ENCODE measurements at places on chromosomes 1 and 21.
A peak's percentile ranks its signal among the peaks of the same experiment; 100 is the strongest.

- DNase-seq: no peak
Observed at GRCh38 chr1:26994787-26995517, 1.5 kb downstream of the TRNP1 start.

DNA sequence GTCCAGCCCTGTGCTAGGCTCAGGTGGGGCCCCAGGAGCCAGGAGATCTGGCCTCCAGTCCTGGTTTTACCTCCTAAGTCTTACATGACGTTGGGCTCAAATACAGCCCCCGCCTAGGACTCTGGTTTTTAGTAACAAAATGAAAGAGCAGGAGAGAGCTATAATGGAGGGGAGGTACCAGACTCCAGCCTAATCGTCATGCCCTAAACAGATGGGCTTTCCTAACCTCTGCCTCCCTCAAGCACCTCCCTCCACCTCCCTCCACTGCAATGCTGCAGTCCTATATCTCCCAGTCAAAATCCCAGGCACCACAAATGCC lies 28.6 kb downstream of the TTC39A start:
- no peak for DNase-seq

DNA sequence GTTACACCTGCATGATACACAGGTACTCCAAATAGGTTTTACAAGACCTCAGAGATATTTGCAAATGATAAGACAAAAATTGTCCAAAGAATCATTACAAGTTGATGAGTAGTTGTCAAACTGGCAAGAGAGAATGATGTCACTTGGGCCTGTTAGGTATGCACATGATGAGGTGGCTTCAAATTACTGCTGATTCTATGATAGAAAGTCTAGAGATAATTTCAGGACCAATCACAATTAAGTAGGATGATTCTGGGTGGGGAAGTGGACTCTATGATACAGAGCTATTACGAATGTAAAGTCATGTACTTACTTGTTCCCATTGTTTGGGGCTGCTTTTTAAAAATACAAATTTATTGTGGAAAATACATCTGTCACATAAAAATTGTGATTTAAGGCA lies 5.2 kb upstream of the SPRR1B start:
- DNase-seq: no peak

DNA sequence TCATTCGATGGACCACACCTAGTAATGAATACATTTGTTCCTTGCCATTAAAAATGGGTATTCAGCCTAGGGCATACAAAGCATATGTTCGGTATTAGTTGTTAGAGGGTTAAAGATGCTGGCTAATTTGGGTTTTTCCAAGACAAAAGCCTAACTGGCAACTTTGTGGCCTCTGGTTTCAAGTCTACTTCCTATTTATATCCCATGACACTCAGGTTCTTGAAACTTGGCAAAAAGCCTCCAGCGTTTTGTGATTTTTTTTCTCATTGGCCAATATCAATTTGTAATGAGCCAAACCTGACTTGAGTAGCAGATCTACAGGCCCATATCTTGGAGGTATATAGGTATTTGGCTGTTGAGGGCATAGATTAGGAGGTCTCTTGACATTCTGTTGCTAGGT lies 75.3 kb downstream of the C1orf21 start:
- no peak for DNase-seq

DNA sequence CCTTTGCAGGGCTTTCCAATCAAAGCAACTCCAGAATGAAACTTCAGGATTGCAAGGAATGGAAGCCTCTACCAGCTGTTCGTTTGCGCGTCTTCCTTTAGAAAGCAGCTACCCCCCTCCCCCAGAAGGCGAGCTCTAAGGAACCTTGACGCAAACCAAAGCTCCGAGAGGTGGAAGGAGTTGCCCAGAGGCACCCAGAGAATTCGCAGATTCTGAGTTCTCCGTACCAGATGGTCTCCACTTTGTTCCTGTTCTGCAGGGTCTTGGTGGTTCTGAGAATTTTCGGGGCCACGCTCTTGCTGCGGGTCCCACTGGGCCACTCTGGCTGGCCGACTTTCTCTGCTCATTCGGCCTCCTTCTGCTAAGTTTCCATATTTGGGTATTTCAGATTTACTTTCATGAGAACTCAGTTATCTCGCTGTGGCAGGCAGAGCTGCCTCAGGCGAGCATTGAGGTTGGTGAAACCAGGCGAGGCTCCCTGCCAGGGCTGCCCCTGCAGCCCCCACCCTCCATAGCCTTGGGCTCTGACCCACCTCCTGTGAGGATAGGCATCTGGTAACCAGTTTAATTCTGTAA lies 801 bp downstream of the TRAF5 start:
- no peak for DNase-seq

DNA sequence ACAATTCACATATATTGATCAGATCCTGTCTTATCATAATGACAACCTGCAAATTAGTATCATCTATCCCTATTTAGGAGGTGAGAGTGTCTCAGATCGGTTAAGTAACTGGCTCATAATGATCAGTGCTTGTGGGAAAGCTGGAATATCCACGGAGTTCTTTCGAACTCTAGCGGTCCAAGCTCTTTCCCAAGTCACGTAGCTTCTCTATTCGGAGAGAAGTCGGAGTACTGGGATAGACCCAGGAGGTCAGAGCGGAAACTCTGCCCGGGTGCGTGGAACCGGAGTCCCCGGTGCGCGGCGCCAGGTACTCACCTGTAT lies 339 bp downstream of the PTGS2 start:
- no peak for DNase-seq

DNA sequence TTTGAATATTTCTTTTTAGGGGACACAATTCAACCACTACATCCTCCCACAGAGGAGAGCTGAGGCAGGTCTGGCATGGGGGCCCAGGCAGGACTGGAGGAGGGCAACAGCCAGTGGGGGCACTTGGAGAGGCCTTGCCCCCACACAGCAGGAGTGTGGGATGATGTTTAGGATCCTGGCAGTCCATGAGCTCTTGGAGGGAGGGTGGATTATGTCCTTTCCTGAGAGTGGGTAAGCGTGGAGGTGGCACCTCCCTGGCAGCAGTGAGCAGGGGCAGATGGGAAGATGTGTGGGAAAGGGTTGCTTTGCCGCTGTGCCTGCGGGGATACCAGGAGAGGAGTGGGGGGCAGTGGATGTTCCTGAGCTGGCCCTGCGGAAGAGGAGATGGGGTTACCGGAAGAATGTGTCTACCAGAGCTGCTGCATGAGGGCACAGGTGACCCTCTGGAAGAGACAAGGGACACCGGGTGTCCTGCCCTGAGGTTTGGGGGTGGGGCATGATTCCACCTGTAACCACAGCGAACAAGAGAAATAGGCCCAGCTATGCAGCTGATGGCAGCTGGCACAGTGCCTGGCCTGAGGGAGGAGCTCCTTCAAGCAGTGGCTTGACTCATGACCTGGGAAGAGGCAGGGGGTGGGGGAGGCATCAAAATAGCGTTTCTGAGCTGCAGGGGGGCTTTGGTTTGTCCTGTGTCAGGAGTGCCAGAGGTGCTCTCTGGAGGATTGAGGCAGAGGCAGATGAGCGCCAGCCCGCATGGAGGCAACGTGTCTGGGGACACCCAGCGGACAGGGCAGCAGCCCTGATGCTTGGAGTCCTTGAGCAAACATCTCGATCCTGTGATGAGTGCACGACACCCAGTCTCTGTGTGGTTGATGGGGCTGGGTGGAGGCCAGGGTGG lies 123.9 kb upstream of the TMPRSS2 start:
- DNase-seq: no peak

GRCh38 chr1:59994302-59995198 lies 68.0 kb upstream of the CYP2J2 start:
- peak; percentile 99 for DNase-seq

- peak; percentile 31 for DNase-seq
Observed at GRCh38 chr1:6273380-6273891, 12.5 kb upstream of the GPR153 start.

GRCh38 chr1:93814059-93814794 lies 64.8 kb downstream of the DNTTIP2 start:
- DNase-seq: peak; percentile 59

- no peak for DNase-seq
Observed at GRCh38 chr21:41337515-41337914, 20.9 kb downstream of the FAM3B start.

GRCh38 chr1:24003331-24003972 lies 23.3 kb upstream of the SRSF10 start:
- DNase-seq: peak; percentile 64

DNA sequence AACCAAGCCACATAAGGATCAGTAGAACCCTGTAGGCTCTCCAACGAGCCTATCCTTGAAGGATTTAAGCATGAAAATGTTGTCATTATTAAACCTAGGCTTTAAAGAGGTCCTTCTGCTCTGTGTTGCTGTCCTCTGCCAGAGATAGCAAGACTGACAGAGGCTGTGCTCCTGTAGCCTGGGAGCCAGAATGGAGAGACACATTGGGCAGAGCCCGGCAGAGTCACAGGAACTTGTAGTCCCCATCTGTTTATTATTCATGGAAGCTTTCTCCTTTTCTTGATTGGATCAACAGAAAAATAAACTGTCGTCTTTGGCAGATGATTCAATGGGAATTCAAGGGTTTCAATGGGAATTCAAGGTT lies 19.2 kb upstream of the SLAMF1 start:
- no peak for DNase-seq

DNA sequence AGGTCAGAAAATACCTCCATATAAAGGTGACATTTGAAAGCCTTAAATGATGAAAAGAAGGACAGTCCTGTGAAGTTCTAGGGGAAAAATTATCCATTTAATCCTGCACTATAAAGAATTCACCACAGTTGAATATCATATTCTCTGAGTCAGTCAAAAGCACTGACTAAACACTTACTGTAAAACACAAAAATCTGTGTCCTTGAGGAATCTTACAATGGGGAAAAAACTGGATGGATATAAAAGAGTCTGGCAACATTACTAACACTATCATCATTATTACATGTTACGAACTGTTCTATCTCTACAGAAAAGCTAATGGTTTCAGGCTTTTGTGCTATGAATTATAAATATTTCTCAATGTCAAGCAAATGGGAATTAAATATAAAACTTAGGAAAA lies 42.4 kb upstream of the HP1BP3 start:
- no peak for DNase-seq

GRCh38 chr1:182196897-182197870 lies 135.7 kb upstream of the ZNF648 start:
- DNase-seq: no peak

DNA sequence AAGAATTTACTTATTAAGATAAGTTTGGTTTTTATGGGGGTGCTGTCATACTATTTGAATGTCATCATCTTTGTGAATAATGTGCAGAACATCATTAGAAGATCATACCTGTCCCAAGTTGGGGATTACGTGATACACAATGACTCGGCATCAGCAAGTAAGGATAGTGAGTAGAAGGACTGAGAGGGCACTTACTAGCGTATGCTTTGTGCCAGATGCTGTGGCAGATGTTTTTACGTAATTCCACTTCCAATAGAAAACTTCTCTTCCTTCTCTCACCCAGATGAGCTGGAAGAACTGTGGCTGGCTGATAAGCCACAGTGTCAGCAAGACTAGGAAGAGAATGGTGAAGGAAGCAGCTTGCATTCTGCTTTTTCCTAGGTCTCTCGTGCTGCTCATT lies 28.1 kb upstream of the TGFB2 start:
- no peak for DNase-seq

GRCh38 chr1:160640359-160641123 lies 6.3 kb downstream of the SLAMF1 start:
- DNase-seq: no peak

- no peak for DNase-seq
Observed at GRCh38 chr1:90277270-90277669, 282.4 kb downstream of the ZNF326 start.

GRCh38 chr1:79472067-79472656 lies 465.6 kb upstream of the ADGRL4 start:
- DNase-seq: no peak

DNA sequence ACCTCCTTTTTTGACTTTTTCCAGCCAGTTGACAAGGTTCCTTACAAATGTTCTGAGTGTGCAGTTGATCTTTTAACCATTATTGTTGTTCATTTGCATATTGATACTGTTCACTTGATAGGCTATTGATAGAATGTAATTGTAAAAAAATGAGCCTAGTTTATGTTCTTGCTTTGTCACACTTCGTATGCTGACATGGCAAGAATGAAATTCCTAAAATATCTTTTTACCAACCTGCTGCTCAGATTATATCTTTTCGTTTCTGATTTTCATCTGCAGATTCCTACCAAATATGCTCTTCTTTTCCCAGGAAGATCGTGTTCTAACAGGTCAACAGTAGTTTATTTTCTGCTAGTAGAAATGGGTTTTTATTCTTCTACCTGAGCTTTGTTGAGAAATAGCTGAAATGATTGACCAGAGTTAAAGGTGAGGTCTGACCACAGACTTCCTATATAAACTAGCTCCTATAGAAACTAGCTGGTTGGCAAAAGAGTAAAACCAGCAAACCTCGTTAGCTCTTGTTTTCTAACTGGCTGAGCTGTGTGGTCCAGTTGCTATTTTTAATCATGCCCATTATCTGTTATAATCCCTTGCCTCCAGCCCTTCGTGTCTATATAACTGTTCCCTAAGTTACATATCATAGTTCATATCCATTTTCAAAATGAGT lies 174.8 kb downstream of the HS2ST1 start:
- DNase-seq: no peak

- DNase-seq: peak; percentile 74
Observed at GRCh38 chr1:12491656-12492055, 126.4 kb downstream of the DHRS3 start.

DNA sequence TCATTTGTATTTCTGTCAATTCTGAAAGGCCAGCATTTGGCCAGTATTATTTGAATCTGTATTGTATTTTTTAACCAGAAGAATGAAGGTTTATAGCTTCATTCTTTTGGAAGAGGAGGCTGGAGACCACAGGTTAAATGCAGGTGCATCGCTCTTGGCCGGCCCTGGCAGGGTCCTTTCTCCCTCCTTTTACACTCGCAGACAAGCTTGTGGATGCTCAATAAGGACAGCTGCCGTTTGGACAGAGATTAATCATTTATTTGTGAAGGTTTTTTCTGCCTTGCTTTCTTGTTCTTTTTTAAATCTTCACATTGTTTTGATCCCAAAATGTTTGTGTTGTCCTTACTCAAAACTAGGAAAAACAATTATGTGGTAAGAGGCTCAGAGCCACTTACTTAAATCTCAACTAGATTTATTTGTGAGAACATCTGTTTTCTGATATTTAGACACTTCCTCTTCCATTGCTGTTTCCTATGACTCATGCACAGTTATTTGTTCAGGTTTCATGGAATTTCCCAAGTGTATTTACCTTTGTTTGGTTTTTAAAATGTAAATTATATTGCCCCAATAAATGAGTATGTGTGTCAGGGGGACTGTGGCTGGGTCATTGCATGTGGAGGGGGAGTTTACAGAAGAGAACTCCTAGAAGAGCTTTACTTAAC lies 46.7 kb upstream of the LAMC2 start:
- DNase-seq: no peak

GRCh38 chr1:43830802-43831201 lies 102.8 kb upstream of the ARTN start:
- DNase-seq: no peak
